ENCODE measurements at places on chromosomes 5 and 9.

GRCh38 chr9:97786341-97786740, 66.7 kb upstream of the FOXE1 start:
- DNase-seq, result no peak

GRCh38 chr9:108639696-108640095, 216.1 kb downstream of the ACTL7B start:
- no peak for DNase-seq

DNA sequence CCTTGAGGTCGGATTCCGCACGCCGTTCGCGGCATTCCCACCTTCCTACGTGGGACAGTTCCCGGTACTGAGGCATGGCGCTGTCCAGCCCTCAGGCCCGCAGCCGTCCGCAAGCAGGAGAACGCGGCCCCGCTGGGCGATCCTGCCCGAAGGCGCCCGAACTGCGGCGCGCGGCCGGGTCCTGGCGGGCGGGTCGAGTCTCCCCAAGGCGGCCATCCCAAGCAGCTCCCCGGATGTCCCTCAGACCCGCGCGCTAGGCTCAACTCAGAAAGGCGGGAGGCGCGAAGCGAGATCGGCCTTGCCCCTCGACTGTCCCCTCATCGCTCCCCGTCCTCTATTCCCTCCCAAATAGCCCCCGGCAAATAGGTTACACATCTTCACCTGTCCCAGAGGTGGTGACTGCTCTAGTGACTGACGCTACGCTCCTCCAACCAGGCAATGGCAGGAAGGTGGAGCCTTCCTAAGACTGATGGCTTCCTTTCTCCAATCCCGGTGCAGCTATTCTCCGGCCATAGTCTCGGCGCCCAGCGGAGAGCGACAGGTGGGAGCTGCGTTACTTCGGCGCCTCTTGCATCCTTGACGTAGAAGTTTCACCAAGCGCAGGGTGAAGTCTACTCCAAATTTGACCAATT, 787 bp upstream of the ANKHD1 start:
- DNase-seq, result peak; percentile 67

DNA sequence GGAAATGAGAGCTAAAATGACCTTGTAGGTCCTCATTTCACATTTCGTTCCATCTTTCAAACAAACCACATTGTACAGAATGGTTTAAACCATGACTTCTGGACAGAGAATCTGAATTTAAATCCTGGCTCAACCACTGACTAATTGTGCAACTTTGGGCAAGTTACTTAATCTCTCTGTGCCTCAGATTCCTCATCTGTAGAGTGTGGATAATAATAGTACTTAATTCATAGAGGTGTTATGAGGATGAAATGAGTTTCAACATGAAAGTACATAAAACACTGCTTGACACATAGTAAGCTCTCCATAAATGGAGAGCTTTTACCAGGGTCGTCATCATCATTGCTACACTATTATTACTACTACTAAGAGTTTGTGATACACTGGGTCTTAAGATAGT, 46.3 kb upstream of the FOXE1 start:
- DNase-seq, result no peak

DNA sequence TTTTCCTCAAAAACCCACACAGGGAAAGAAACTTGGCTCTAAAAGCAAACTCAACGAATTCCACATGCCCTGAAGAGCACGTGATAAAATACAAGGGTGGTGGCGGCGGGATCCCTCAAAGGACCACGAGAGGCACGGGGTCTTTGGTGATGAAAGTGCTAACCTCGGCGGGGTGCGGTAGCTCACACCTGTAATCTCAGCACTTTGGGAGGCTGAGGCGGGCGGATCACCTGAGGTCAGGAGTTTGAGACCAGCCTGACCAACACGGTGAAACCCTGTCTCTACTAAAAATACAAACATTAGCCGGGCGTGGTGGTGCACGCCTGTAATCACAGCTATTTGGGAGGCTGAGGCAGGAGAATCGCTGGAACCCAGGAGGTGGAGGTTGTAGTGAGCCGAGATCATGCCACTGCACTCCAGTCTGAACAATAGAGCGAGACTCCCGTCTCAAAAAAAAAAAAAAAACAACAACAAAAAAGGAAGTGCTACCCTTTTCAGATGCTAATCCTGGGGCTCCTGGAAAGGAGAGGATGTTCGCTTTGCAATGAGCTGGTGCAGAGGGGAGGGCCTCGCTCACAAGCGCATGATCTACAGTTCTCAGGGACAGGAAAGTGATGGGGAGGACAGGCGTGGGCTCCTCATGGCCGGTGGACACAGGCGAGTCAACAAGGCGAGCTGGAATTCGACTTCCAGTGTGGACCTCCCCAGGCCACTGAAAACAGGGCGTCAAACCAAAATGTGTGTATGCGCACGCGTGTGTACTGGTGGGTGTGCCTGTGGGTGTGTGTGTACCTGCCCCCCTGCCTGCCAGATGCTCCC, 54.1 kb downstream of the USP20 start:
- no peak for DNase-seq

GRCh38 chr9:113153599-113153998, 2.8 kb downstream of the SLC31A2 start:
- DNase-seq, result no peak

Data from stimulated activated CD8-positive, alpha-beta memory T cell treated with anti-CD3 and anti-CD28 coated beads, Interleukin-15, amount 100 ng/mL, for 1 hour (primary cell).